ENCODE measurements at places on chromosomes 16 and 17.

- no peak for DNase-seq
Observed at GRCh38 chr17:29237476-29238132, 9.1 kb upstream of the CRYBA1 start.

DNA sequence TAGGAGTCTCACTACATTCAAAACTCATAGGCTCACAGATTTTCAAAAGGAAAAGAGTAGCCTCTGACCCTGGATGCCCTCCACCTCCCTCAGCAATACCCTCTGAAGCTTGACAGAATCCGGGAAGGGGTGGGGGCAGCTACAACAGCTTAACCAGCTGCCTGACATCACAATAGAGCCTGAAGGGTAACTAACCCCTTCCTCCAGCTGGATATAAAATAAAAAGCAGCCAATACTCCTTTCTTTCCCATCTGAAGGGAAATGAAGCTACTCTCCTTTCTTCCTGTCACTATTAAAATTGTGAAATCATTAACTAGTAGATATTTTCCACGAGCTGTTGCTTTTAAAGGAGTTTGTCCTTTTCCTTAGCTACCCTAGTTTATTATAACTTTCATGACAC is 24.0 kb downstream of the USP31 start:
- no peak for DNase-seq

DNA sequence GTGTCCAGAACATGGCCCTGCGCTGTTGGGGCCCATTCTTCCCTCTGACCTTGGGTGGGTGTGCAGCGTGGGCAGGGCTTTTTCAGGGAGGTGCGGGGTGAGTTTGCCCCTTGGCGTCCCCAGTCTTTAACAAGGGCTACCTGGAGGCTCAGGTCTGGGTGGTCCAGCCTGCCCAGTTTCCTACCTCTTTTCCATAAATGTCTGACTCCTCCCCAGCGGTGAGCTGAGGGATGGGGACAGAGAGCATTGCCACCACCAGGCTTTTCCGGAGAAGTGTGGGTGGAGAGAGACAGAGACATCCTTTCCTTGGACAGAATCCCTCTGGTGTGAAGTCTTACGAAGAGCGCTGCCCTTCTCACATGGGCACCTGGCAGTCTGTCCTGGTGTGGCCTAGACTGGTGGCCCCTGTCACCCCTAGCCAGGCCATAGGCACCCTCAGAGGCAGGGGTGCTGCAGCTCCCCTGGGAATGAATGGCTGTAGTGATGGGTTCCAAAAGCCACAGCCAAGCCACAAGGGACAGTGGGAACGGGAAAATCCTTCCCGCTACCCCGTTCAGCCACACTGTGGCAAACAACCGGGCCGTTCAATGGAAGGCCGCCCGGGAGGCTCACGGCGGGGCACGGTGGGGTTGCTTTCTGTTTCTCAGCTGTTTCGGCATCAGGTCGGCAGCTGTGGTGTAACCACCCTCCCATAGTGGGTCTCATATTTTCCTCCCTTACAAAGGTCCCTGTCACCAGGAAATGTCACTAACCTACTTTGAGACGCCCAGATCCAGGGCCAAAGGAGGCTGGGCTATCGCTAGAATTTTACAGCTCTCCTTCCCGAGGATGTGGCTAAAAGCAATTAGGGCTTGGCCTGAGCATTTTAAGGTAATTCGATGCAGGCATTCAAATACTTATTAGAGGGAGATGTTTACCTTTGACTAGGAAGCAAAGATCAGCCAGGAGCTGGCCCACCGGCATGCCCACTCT is 61.9 kb upstream of the GSE1 start:
- peak; percentile 50 for DNase-seq

DNA sequence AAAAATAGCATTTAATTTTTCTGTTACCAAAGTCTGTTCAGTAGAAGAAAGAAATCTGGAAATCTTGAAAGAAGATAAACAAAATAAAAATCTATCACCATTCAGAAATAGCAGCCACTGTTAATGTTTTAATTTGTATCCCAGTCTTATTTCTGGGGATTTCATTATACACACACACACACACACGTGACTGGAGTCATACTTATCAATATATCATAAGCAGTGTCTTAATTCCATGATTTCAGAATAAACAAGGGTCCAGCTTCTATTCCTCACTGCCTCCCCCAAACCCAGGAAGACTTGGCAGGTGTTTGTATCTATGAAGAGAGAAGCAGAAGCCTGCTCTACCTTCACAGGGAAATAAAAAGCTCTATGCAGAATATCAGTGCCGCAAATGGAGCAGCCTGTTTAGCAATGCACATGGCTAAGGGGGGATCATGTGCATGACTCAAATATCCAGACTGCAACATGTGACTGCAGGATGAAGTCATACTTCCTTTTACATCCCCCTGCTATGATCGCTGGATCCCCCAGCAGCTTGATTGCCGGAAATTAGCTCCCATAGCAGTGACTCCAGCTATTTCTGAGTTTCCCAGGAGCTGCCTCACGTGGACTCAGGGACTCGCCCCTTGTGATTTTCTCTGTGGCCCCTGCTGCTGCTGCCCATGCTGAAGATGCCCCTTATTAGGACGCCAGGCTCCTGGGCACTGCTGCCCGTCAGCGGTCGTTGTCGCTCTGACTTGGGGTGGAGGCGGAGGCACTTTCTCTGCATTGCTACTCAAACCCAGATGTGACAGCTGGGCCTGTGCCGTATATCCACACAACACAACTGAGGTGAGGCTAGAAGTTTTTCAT is 341.0 kb downstream of the CPPED1 start:
- no peak for DNase-seq

DNA sequence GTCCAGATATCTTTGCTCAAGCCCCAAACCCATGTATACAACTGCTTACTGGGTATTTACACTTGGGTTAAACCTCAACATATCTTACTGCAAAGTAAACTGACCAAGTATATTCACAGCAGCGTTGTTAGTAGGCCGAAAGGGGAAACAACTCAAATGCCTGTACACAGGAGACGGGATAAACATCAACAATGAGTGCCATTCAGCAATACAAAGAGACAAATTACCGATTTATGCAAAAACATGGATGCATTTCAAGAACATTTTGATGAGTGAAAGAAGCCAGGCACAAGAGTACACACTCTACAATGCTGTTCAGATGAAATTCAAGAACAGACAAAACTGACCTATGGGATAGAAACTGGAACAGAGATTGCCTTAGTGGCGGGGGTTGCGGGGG is 136.3 kb upstream of the CACNG3 start:
- no peak for DNase-seq

GRCh38 chr16:84115919-84116719 is 623 bp downstream of the MBTPS1 start:
- peak; percentile 72 for DNase-seq

DNA sequence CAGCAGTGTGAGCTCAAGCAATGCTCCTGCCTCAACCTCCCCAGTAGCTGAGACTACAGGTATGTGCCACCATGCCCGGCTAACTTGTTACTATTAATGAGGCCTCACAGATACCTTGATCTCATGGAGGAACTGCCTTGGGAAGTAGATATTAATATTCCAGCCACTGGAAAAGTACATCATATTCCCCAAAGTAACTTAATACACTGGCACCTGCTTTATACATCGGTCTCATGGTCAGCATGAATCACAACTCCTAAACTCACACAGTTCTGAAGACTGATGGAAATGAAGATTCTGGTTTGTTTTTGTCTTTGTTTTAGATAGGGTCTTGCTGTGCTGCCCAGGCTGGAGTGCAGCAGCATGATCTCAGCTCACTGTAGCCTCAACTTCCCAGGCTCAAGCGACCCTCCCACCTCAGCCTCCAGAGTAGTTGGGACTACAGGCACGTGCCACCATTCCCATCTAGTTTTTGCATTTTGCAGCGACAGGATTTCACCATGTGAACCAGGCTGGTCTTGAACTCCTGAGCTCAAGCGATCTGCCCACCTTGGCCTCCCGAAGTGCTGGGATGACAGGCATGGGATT is 28.2 kb downstream of the ADCY9 start:
- peak; percentile 14 for DNase-seq

- no peak for DNase-seq
Observed at GRCh38 chr17:68542698-68543463, 30.7 kb downstream of the PRKAR1A start.

- peak; percentile 84 for DNase-seq
Observed at GRCh38 chr17:28982131-28982793, 23.6 kb downstream of the SEZ6 start.
